Thymus (tissue), 14 donors: ENCODE measurements at places on chromosomes 3 and 15. TPM values are rescaled to one million over a fixed set of nuclear protein-coding genes. Genes with fewer than 3 reads are reported as not detected.

TEX55 gene
- not detected for total RNA-seq

FAM240A gene
- total RNA-seq, result 0.05 TPM

CHRM5 gene
- total RNA-seq, result not detected

SPESP1 gene
- total RNA-seq, result 3.7 TPM

LOXL1 gene
- total RNA-seq, result 6.6 TPM

DNA sequence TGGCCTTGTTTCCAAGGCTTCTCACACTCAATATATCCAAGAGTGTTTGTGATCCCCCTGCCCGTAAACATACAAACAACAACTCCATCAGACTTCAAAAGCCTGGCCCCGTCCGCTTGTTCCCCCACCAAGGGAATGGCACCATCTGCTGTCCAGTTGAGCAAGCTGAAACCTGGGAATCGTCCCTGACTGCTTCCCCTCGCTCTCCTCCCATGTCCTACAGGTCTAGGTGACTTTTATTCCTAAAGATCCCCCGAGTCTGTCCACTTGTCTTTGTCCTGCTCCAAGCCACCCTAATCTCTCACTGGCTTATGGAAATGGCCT, 27.9 kb upstream of the FAM174B start:
- no peak for DNase-seq
- no peaks in the 10 kb centered on the region for H3K36me3 ChIP-seq
- H3K4me1 ChIP-seq, result no peaks in the 10 kb centered on the region
- H3K27me3 ChIP-seq, result no peaks in the 10 kb centered on the region

DNA sequence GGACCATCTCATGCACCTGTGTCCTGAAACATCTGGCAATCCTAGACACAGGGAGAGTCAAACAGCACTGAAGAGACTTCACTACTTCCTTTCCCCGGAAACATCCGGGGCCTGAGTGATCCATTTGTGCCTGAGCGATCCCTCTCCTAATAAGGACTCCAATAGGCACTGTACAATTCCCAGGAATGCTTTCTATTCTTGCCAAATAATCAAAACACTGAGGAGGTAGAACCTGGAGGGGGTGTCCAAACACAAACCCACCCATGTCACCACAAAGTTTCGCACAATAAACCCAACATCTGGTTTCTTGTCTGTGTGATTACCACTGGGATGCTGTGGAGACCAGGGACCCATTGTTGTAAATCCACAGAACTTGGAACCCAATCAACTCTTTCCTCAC, 205.0 kb downstream of the OPA1 start:
- H3K4me3 ChIP-seq, result no peak overlapping the region
- H3K27me3 ChIP-seq, result no peaks in the 10 kb centered on the region

- H3K36me3 ChIP-seq, result no peaks in the 10 kb centered on the region
- H3K4me3 ChIP-seq, result no peak overlapping the region
- H3K27me3 ChIP-seq, result peaks cover 3% of the 10 kb centered on the region
Observed at GRCh38 chr15:70505411-70505919, 257.9 kb downstream of the UACA start.

GRCh38 chr15:75705854-75706681, 6.6 kb downstream of the CSPG4 start:
- no peaks in the 10 kb centered on the region for H3K27me3 ChIP-seq
- H3K4me3 ChIP-seq, result no peak overlapping the region
- H3K4me1 ChIP-seq, result no peaks in the 10 kb centered on the region
- no peaks in the 10 kb centered on the region for H3K36me3 ChIP-seq
- no peak overlapping the region for H3K27ac ChIP-seq
- DNase-seq, result no peak

GRCh38 chr3:171379281-171379680, 80.9 kb downstream of the TNIK start:
- no peaks in the 10 kb centered on the region for H3K36me3 ChIP-seq
- DNase-seq, result no peak
- no peaks in the 10 kb centered on the region for H3K27me3 ChIP-seq
- no peak overlapping the region for H3K4me3 ChIP-seq
- H3K27ac ChIP-seq, result no peak overlapping the region

DNA sequence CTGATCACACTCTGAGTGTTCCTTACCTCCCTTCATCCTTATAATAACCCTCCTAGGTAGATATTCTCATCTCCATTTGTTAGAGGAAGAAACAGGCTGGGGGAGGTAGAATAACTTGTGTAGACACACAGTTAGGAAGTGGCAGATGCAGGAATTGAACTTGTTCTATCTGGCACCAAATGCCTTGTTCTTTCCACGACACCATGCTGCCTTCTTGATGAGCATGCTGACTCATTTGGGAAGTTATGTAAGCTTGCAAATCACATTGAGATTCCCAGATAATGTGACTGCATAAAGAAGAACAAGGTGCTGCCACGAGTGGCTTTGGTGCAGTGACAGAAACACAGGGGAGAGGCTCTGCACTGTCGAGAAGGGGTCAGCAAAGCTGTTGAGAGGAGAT, 27.5 kb upstream of the NDUFB4 start:
- no peak for DNase-seq
- H3K4me3 ChIP-seq, result no peak overlapping the region

DNA sequence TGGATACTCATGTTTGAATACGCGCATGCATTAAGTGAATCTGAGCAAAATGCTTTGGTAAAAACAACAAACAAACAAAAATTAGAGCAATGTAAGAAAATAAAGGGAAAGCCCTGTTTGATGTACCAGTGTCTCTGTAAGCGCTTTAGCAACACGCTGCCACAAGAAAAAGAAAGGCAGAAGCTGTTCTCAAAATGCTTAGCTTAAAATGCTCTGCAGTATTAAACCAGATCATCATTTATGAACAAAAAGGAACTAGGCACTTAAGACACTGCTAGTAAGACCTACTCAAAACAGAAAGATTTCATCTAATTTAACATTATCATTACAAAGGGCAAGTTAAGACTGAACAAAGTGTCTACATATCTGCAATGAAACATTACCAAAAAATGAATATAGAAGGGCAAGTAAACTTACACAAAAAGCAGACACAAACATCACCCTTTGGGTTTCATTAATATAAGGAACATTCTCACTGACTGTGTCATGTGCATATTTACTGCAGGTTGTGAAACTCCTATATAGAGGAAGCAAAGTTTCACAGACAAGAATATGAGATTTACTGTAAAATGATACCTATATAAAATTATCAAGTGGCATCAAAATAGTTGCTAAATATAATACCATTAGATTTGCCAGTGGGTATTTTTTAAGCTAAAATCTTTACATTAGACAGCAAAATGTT, 102.1 kb downstream of the FBXL22 start:
- H3K4me1 ChIP-seq, result no peaks in the 10 kb centered on the region
- H3K27me3 ChIP-seq, result no peaks in the 10 kb centered on the region
- no peak overlapping the region for H3K4me3 ChIP-seq
- peaks cover 43% of the 10 kb centered on the region for H3K36me3 ChIP-seq

- no peak overlapping the region for H3K27ac ChIP-seq
- DNase-seq, result no peak
- H3K27me3 ChIP-seq, result no peaks in the 10 kb centered on the region
- no peak overlapping the region for H3K4me3 ChIP-seq
Observed at GRCh38 chr3:124826703-124827102, 60.5 kb downstream of the ITGB5 start.

GRCh38 chr15:44058126-44058525, 136.9 kb downstream of the FRMD5 start:
- no peak overlapping the region for H3K27ac ChIP-seq
- H3K4me3 ChIP-seq, result no peak overlapping the region
- no peaks in the 10 kb centered on the region for H3K4me1 ChIP-seq
- H3K36me3 ChIP-seq, result no peaks in the 10 kb centered on the region
- DNase-seq, result no peak

GRCh38 chr15:39579487-39580116, 1.3 kb upstream of the THBS1 start:
- H3K4me1 ChIP-seq, result peaks cover 5% of the 10 kb centered on the region
- H3K27ac ChIP-seq, result peak overlapping the region; percentile 25
- H3K4me3 ChIP-seq, result no peak overlapping the region
- no peaks in the 10 kb centered on the region for H3K36me3 ChIP-seq

- no peak overlapping the region for H3K4me3 ChIP-seq
- no peak overlapping the region for H3K27ac ChIP-seq
- no peaks in the 10 kb centered on the region for H3K36me3 ChIP-seq
- H3K27me3 ChIP-seq, result no peaks in the 10 kb centered on the region
- no peaks in the 10 kb centered on the region for H3K4me1 ChIP-seq
Observed at GRCh38 chr3:124168271-124168670, 176.3 kb upstream of the ROPN1 start.

GRCh38 chr3:94036909-94037507, 8.6 kb upstream of the STX19 start:
- no peaks in the 10 kb centered on the region for H3K36me3 ChIP-seq
- DNase-seq, result no peak
- no peaks in the 10 kb centered on the region for H3K27me3 ChIP-seq
- no peak overlapping the region for H3K27ac ChIP-seq
